HFFc6 (cell line): ENCODE measurements at places on chromosomes 3 and 15. TPM values are rescaled to one million over a fixed set of nuclear protein-coding genes. Genes with fewer than 3 reads are reported as not detected.

DNA sequence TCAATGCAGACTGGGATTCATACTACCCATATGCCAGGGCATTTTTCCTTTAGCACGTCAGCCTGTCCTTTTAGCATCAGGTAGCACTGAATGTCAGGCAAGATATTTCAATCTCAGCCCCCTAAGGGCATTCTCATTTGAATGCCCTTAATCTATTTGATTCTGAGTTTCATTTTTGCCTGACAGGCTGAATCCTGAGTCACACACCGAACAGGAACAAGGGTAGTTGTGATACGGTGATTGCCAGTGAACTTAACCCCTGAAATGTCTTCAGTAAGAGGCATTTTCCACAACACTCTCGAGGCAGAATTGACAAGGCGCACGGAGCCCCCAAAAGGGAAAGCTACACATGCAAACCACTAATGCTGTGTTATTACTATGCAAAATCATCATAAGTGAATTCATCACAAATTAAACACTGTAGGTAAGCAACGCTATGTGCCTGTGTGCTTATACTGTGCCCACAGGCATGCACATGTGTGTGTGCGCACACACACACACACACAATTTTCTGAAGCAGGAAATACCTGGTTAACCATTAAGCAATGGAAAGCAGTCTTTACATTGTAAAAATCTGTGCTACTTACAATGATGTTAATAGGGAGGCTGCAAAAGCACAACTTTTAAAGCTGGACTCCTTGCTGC is 130.4 kb downstream of the ZNF385D start:
- no peak for DNase-seq

- DNase-seq: no peak
Observed at GRCh38 chr3:165624761-165625160, 212.5 kb downstream of the BCHE start.

DNA sequence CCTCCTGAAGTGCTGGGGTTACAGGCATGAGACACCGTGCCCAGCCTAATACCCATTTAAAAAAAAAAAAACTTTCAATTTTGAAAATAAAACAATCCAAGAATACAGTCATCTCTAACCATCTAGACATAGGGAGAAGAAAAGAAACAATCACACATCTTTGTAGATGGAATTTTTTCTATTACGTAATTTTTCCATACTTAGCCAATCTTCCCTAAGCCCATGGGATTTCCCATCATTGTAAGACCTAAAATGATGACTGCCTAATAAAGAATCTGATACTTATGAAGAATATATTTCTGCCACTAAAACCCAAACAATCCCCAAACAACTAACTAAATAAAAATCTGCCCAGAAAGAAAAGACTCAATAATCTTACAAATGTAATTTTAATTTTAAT is 88.7 kb downstream of the CBLB start:
- DNase-seq: no peak

The CASR gene
- total RNA-seq: not detected in 3 replicates

The LOXL1 gene
- 241 to 289 TPM (median 278 TPM) in 3 replicates for total RNA-seq

GRCh38 chr3:10417847-10418246 is 87.5 kb downstream of the ATP2B2 start:
- DNase-seq: peak; percentile 28

The SLC7A14 gene
- total RNA-seq: 0.08 to 0.41 TPM (median 0.39 TPM) in 3 replicates

DNA sequence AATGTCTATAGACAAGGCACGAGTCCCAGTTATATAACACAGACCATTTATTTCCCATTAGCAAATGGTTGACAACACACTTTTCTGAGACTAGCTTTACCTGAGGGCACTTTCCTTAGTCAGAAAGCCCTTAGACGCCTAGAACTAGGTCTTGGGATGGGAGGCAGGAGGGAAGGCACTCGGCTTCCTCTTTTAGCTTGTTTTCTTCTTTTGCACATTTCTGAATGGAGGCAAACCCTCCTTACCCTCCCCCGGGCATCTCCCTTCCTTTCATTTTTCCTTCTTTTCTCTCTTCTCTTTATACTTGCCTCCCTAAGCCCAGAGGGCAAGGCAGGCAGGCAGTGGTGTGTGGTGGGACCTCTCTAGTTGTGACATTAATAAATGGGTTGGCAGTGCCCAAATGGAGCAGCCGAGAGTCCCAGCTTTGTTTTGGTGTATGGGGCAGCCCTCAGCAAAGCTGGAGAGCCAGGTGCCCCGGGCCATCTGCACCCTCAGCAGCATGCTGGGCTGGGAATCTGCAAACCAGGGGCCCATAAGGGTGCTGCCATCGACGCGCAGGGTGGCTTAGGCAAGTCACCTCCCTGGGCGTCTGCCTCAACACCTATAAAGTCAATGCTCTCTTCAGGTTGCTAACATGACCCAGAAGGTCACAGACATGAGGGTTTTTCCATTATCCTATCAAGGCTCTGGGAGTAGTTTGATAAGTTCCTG is 21.1 kb upstream of the BCL2L10 start:
- no peak for DNase-seq
